Choroid plexus epithelial cell (primary cell): ENCODE measurements at places on chromosomes 12 and 14.

- DNase-seq = peak; percentile 43
Measured at GRCh38 chr12:47219243-47219642, 139.5 kb upstream of the AMIGO2 start.

DNA sequence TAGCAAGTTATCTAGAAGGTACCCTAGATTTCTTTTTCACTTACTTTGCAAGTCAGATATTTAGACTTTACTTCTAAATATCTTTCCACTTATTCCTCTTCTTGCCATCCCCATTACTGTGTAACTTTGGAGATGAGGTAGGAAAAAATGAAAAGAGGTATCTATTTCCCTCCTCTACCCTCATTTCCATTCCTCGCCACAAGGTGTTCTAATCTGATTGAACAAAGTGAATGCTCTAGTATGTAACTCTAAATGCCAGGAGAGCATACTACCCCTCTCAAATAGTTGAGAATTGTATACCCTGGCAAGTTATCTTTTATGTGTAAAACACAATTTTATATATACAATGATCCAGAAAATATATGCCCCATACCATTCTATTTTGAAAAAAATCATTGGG is 1.7 kb upstream of the LDHB start:
- no peak for DNase-seq

DNA sequence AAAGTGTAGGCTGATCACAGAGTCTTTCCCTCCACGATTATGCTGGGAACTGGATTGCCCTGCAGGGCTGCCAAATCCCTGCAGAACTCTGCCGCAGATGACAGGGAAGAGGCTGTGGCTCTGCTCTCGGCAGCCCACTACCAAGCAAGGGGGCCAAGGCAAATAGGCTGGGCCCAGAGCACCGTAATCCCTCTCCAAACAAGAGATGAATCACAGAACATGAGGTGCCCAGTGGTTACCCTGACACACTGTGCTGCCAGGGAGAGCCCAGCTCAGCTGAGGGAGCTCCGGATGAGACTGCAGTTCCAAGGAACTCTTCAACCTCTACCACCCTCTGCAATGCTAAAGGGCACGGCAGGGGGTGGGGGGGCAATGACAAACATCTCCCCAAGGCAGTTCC is 33.9 kb downstream of the STON2 start:
- DNase-seq = no peak

GRCh38 chr14:65872536-65872935 is 460.0 kb downstream of the FUT8 start:
- DNase-seq = peak; percentile 35

DNA sequence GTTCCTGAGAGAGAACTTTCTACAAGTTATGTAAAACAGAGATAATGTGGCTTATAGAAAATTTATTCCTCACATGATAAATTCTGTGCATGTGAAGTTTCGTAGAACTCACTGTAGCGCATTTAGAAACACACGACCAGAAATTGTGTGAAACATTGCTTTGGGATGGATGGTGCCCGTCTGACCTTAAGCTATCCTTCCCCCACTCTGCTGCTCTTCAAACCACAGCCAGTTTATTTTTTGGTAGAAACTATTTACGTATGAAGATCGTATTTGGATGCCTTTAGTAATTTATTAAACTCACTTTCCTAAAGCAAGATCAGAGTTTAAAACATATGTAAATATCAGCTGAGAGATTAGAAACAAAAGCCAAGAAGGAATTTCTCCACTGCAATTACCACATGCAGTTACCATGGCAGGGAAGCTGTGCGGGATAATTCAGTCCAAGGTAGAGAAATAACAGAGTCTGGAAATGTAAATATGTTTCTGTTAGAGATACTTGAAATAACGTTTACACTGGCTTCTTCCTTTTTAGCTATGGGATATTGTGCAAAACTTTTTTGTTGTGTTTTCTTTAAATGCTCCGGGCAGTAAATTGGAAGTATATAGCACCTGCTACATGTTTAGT is 382.7 kb downstream of the RGS6 start:
- DNase-seq = no peak

- DNase-seq = peak; percentile 90
Measured at GRCh38 chr14:81401420-81402122, 1.4 kb upstream of the STON2 start.

GRCh38 chr12:93005928-93006392 is 76.9 kb upstream of the EEA1 start:
- no peak for DNase-seq

DNA sequence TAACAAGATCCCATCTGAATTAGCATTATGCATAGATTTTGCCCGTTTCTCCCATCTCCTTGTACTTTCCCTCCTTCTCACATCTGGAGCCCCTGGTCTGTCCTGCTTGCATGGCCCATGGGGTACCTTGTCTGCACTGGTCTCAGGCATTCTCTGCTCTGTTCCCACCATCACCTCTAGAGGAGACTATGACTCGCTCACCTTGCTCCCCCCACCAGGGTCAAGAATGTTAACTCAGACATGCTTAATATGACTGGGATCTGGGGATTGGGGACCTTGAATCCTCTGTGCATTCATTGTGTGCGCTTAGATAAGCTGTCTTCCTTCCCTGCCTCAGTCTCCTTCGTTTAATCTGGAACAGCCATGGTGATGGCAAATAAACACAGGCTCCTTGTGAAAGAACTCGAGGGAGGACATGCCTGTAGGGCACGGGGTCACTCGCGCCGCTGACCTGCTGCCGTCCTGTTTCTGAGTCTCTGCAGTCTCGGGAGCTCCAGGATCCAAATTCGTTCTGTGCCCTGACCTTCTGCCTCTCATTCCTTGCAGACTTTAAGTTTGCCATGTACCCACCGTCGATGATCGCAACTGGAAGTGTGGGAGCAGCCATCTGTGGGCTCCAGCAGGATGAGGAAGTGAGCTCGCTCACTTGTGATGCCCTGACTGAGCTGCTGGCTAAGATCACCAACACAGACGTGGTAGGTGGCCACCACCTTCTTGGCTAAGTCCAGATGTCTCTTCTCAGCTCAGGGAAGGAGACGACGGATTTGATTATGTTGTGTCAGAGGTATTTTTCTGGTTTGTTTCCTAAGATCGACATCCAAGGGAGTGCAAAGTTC is 15.0 kb downstream of the CCND2 start:
- DNase-seq = no peak

DNA sequence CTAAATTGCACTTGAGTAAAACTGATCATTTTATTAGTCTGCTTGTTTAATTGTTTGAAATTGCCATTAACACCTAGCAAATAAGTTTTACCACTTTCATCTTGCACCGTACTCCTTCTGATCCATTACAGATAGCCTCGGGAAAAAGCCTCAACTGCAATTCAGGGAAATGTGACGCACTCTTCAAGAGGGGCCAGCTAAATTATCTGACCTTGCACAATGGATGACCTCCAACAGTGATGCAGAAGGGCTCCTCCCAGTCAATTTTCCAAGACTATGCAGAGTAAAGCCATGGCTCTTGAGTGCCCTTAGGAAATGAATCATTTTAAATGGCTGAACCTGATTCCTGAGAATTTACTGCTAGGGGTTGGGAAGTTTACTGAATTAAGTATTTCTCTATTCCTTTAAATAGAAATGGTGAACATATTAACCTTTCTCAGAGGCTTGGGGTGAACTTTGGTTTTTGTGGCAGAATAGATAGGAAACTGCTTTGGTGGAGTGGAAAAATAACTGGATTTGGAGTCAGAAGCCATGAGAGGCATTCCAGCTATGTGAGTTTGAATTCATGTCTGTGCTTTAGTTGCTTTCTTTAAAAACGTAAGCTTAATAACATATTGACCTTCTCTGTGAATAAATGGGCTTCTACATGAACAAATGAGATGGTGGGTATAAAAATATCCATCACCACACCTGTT is 64.8 kb upstream of the OVCH1 start:
- peak; percentile 90 for DNase-seq

- peak; percentile 80 for DNase-seq
Measured at GRCh38 chr14:28515571-28515970, 251.0 kb upstream of the FOXG1 start.

DNA sequence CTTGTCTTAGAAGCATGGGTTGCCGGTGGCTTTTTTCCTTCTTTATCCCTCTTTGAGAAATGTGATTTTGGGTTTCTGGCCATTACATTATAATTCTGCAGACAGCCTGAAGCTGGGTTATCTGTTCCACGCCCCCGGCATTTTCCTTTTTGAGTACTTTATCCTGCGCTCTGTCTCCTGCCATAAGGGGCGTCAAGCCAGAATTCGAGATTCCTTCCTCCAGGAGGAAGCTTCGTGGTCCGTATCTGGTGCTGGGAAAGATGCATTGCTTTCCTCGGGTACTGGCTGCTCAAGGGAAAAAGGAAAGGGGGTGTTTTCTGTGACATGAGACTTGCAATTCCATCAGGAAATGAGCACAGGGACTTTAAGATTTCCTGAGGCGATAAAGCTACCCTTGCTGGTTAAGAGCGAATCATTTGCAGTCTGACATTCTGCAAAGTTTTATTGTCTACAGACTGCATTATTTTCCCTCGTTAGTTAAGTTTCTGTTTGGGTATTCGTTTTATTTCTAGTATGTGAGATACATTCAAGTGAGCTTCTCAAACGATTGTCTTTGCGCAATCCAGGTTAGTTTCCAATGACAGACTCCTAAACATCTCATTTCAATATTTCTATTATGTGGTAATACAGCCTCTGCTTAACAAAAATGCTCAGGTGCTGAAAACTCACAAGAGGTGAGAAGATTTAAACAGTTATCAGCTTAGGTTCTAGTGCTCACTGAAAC is 694 bp downstream of the AKAP5 start:
- DNase-seq = peak; percentile 49

GRCh38 chr12:58030566-58031279 is 89.4 kb downstream of the ATP23 start:
- peak; percentile 11 for DNase-seq

GRCh38 chr12:77782034-77782433 is 48.7 kb upstream of the NAV3 start:
- no peak for DNase-seq

GRCh38 chr14:87468531-87468930 is 524.5 kb downstream of the GALC start:
- DNase-seq = no peak

DNA sequence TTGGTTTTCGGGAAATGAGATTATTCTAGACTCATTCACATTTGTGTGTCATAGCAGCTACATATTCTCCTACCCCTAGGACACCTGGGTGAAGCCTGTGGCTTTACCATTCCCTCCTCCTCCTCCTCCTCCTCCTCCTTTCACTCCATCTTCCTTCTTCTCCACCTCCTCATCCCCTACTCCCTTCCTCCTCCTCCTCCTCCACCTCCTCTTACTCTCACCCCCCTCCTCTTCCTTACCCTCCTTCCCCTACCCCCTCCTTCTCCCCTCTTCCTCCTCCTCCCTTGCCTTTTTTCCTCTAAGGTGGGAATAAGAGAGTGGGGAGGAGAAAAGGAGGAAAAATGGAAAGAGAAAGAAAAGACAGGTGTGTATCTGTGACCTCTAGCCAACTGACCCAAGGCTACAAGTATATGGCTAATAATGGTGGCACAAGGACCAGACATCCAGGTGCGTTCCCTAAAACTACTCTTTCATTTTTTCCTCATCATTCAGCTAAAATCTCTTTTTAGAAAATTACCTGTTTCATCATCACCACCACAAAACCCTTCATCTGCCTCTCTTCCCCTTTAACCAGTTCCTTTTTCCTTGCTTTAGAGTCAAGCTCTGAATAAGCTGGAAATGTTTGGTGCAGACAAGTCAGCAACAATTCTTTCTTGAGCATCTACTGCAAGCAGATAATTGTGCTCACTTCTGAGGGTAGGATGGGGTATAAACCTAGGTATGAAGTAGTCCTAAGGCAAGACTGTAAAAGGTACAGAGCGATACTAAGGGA is 149.8 kb upstream of the FOXN3 start:
- no peak for DNase-seq

DNA sequence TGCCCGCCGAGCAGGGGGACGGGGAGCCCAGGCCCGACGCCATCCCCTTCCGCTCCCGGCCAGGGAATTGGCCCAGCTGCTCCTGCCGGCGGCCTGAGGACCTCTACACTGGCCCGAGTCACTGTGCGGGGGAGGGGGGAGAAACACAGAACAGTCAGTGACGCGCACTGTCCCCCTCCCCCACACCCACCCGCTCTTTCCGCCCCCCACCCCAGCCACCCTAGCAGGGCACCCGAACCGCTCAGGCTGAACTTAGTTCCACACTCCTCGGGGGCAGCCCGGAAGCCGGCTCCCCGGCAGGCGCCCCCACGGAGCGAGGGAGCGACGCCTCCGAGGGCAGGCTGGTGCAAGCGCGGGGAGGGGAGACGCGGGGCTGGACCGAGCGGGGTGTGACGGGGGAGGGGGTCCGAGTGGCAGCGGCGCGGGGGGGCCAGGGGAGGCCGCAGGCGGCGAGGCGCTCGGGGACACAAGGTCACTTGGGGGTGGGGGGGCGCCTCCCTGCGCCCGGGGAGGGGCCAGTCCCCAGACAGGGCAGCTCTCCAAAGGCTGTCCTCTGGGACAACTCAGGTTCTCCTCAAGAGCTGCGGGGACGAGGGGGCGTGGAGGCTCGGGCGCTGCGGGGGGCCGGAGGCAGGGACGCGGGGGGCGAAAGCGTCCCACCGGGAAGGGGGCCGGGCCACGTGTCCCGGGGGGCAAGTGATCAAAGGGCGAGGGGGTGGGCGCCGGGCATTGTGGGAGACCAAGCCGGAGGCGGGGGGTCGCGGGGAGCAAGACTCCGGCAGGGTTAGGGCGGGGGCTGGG is 648 bp downstream of the CHD4 start:
- peak; percentile 28 for DNase-seq

GRCh38 chr12:117141097-117141898 is 42.1 kb upstream of the TESC start:
- DNase-seq = no peak

DNA sequence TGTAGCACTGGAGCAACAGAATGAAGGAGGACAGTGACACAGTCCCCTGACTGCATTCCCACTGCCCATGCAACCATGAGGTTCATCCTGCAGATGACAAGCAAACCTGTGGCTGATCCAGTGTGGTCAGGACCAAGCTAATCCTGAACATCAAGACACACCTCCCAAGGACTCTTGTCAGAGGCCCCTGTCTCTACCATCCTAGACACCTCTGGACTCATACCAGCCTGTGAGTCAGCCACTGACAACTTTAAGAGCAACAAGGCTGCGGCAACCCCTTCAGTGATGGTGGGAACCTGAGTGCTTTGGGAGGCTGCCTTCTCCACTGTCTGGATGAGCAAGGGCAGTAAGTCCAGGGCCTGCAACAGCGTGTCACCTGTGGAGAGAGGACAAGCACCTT is 24.6 kb downstream of the GCN1 start:
- DNase-seq = no peak

- DNase-seq = no peak
Measured at GRCh38 chr12:89706551-89706950, 2.1 kb downstream of the ATP2B1 start.

DNA sequence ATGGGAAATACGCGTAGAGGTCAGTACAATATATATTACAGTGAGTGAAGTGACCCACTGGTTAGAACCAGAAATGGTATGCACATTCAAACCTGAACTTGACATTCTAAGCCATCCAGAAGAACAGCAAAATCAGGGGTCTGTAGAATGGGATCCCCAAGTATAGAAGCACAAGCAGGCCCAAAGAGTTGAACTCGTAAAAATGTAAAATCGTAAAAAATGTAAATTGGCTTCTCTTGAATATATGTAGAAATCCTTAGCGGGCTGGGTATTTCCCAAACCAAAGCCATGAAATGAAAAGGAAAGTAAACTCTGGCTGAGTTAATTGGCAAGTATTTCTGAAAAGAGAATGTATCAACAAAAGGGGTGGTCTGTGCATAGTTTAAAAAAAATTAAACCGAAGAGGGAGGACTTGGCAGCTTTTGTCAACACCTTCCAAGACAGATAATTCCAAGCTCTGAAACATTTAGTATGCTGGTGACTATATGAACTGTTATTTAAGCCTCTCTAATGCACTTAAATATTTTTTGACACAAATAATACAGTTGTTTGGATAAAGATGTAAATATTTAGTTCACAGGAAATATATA is 1505.6 kb upstream of the FLRT2 start:
- no peak for DNase-seq
